Right lung (tissue), 10 donors: ENCODE measurements at places on chromosomes 7 and 10. TPM values are rescaled to one million over a fixed set of nuclear protein-coding genes. Genes with fewer than 3 reads are reported as not detected.

- no peak for DNase-seq
Observed at GRCh38 chr7:113159746-113160339, 41.5 kb upstream of the SMIM30 start.

- no peak for DNase-seq
Observed at GRCh38 chr10:69215405-69216171, 4.5 kb upstream of the HKDC1 start.

DNA sequence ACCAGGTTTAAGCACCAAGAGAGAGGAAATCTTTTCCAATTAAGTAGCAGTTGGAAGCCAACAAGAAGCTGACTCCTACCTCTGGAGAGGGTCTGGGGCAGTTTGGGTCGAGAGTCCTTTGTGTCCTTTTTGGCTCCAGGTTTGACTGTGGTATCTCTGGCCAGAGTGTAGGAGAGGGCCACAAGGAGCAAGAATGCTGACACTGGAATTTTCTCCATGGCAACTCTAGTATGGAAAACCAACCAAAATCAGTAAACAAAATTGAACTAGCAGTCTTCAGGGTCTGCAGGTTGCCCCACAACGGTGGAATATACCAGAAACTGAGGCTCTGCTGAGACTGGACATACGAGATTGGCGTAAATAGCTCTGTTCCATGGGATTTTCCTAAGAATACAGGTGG lies 3.2 kb downstream of the AGR2 start:
- DNase-seq: no peak

DNA sequence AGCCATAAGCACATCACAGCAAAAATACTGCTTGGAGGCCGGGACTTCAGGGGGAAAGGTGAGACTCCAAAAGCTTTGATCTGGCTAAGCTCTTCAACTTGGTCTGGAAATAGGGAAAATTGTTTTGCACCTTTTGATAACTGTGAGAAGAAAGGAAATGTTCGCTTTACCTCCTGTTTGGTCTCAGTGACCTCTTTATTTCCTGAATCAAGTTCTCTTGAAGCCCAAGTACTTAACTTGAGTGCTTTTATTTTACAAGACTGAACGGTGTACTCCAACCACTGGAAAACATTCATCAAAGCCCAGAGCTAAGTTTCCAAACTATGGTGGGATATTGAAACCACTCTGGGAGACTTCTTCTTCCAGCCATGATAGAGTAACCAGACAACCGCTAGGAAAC lies 5.3 kb downstream of the C10orf90 start:
- DNase-seq: no peak

- no peak for DNase-seq
Observed at GRCh38 chr10:20041931-20042330, 225.7 kb downstream of the PLXDC2 start.

DNA sequence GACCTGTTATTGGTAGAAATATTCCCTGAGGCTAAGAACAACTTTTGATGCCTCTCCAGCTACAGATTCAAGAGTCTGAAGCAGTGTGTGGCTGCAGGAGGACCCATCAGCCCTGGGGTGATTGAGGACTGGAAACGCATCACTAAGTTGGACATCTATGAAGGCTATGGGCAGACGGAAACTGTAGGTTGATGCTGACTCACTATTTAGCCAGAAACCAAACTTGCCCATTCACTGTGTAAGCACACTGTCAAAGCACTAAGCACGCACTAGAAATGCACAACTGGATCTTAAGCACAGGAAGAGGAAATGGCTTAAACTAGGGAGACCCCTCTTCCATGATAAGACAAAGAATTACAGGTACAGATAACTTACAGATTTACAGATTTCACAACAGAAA lies 20.8 kb downstream of the ACSM6 start:
- no peak for DNase-seq

DNA sequence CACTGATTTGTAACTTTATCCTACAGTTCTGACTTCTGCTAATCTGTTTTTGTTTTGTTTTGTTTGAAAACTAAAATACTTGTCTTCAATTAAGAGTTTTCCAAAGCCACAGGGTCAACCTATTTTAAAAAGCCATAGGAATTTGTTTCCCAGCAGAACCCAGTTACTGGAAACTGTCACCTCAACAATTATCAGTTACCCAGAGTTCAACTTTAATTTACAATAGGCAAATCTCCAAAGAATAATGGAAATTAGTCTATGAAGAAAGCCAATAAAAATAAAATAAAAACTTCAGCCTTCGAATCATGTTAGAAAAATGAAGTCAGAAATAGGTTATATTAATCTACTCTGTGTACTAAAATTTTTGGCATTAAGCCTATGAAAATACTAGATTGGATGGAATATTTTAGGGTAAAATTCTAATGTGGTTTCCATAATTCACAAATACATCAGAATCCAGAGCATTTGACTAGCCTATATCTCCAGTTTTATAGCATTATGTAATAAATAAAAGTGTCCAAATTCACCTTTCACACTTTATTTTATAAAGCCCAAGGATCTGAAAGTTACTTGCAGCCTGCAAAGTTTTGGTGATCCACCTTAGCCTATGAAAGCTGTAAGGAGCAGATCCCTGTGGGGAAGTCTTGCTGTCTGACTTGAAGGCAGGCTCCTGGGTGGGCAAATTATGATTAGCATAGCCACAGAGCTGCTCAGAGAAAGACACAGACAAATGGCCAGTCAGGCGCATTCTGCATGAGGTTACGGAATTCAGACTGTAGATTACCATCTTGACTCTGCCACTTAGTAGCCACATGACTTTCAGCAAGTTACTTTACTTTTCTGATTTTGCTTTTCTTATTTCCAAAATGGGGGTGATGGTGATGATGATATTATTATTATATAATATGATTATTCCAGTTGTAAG lies 250.0 kb upstream of the HGF start:
- no peak for DNase-seq

DNA sequence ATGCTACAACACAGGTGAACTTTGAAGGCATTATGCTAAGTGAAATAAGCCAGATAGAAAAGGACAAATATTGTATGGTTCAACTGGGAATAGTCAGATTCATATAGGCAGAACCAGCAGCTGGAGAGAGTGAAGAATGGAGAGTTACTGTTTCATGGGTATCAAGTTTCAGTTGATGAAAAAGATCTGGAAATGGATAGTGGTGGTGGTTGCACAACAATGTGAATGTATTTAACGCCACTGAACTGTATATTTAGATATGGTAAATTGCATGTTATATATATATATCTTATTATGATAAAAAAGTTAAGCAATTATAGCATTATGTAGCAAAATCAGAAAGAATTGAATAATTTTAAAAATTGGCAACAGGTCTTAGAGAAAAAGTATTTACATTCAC lies 3.9 kb downstream of the LMBR1 start:
- no peak for DNase-seq

- no peak for DNase-seq
Observed at GRCh38 chr7:26916336-26916735, 51.9 kb upstream of the SKAP2 start.

DNA sequence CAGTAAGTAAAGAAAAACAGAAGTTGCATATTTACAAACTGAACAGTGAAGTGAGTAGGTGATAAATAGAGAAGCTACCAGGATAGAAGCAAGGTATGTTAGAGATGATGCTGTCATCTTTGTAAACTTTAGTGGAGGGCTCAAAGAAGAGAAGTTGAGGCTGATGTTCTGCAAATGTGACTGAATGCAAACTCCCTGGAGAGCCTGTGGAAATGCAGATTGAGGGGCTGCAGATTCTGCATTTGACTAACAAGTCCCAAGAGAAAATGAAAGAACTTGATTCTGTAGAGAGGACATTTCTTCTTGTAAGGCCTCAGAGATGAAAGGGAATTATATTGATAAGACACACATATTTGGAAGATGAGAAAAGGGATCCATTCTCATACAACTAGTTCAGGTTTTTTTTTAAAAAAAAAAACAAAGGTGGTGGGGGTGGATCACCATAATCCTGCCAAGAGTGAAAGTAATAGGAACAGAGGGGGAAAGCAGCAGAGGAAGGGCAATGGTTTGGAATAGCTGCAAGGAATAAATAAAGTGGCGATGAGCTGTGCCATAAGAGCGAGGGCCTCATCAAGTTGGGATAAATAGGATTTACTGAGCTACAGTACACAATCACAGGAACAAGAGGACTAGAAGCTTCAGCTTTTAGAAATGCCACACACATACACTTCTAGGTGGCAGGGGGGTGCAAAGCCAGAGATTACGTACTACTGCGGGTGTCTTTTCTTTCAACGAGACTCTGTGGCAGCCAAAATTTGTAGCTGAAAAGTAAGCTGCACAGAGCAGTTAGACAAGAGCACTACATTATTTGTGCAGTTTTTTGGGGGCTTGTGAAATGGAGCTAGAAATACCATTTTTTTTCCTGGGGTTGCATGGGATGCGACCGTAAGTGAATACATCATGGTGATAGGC lies 778.5 kb downstream of the NRG3 start:
- DNase-seq: no peak

- no peak for DNase-seq
Observed at GRCh38 chr7:118642396-118642795, 417.9 kb downstream of the ANKRD7 start.

DNA sequence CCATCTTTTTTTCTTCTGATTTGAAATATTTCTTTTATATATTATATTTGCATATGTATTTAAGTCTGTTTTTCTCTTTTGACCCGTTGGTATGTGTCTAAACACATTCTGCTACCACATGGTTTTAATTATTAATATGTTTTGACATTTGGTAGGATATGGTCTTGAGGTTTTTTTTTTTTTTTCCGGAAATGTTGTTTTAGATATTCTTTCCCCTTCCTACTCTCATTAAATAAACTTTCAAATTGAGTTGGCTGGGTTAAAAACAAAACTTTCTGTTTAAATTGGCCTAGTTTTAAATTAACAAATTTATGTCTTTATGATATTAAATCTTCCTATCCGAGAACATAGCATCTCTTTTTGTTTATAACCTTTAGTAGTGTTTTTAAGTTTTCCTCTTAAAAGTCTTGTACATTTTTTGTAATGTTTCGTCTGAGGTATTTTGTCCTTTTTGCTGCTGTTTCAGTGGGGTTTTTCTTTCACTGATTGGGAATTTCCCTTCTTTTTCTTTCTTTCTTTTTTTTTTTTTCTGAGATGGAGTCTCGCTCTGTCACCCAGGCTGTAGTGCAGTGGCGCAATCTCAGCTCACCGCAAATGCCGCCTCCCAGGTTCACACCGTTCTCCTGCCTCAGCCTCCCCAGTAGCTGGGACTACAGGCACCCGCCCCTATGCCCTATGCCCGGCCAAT lies 25.4 kb downstream of the STAM start:
- no peak for DNase-seq

GRCh38 chr10:23326544-23327307 lies 17.9 kb downstream of the C10orf67 start:
- DNase-seq: no peak

DNA sequence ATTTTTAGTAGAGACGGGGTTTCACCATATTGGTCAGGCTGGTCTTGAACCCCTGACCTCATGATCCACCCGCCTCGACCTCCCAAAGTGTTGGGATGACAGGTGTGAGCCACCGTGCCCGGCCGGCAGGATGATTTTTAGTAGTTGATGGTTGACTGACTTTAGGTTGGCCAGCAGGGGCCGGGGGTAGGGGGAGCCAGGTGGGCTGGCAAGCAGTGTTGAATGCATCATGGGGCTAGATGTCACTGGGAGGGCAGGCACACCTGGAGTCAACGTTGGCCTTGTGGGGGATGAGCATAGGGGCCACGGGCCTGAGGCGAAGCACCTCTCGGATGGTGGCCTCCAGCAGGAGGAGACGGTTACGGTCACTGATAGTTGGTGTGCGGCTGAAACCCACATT lies 5.0 kb downstream of the CYP17A1 start:
- no peak for DNase-seq

ITIH2 gene
- 2.5 TPM for polyA plus RNA-seq

NEUROD6 gene
- 0.12 TPM for polyA plus RNA-seq

STAG3 gene
- polyA plus RNA-seq: 21.2 TPM

TMEM26 gene
- 6.4 TPM for polyA plus RNA-seq

SPDYE5 gene
- 4.3 TPM for polyA plus RNA-seq
